ENCODE measurements at places on chromosomes 4 and X.
A peak's percentile ranks its signal among the peaks of the same experiment; 100 is the strongest.

GRCh38 chrX:19912-20571 lies 261.1 kb upstream of the PLCXD1 start:
- peak; percentile 0 for DNase-seq

DNA sequence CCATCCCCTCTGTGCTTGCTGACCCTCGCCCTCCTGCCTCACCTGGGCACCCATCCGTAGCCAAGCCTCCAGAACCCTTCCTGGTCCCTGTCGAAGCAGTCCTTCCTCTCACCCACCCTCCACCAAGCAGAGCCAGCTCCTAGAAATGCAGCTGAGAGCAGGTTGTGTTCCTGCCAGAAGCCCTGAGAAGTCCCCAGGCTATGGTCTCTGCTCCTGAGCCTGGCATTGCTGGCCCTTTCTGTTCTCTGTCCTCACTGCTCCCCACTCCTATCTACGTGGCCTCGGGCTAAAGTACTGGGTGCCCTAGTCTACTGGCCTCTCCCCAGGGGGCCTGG lies 2.1 kb upstream of the CPZ start:
- DNase-seq: no peak

DNA sequence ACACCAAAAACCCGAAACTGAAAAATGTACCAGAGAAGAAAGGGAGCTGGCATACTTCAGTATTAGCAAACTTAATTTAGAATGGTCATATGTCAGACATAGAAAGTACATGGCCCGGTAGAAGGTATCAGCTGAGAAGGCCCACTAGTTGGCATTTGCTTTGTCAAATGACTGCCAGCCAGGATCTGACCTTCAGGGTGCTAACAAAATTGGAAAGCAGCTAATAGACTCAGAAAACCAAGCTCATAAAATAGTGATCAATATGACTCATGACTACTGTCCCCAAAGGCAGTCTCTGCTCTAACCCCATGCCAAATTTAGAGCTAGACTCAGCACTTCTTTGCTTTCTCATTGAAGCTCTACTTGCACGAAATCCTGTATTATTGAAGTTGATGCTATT lies 342.7 kb downstream of the PDGFC start:
- no peak for DNase-seq

GRCh38 chr4:88791274-88791673 lies 93.6 kb upstream of the NAP1L5 start:
- peak; percentile 4 for DNase-seq

DNA sequence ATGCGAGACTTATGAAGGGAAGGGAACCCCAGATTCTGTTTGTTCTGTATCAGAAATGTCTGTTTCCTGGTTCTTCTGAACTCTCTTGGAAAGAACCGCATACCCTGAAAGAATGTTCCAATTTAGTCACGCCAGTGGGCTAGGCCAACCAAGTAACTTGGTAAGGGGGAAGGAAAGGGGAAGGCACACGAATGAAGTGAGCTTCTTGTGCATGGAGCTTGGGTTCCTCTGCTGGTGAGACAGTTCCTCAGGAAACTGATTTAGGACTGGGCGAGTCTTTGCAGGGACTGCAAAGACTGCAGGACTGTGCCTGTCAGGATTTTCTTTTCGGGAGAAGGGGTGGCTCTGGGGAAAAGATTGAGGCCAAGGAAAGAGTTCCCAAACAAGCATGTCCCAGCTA lies 35.6 kb downstream of the FRMPD3 start:
- no peak for DNase-seq

DNA sequence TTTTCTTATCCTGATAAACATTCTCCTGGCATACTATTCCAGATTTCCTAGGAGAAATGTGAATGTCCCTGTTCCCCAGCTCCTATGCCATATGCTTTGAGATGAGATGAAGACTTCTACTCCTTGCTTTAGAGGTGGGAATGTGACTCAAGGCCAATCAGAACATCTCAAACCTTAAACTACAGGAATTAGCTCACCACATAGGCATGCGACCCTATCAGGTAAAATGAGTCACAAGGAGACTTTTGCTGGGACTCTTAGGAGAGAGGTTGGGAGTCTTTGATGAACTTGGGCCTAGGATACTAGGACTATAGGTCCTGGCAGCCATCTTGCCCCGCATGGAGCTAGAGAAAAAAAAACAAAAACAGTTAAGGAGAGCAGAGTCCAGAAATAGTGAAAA lies 5.8 kb upstream of the USO1 start:
- DNase-seq: no peak

DNA sequence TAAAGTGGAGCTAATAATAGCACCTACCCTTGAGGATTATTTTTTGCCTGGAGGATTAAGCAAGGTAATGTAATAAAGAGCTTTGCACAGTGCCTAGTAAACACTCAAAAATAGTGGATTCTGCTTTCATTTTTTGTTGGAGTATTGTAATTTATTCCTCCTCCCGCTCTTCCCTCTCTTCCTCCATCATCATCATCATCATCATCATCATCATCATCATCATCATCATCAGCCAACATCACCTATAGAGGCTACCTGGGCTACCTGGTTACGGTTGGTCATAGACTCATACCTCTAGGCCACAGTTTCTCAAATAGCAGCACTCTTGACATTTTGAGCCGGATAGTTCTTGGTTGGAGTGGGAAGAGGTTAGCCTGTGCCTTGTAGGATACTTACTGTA lies 126.9 kb upstream of the TEX13A start:
- DNase-seq: no peak

- peak; percentile 5 for DNase-seq
Measured at GRCh38 chr4:41346306-41347061, 89.8 kb downstream of the UCHL1 start.

GRCh38 chr4:109156356-109156755 lies 146.1 kb downstream of the COL25A1 start:
- no peak for DNase-seq

- DNase-seq: peak; percentile 65
Measured at GRCh38 chr4:173346074-173346473, 11.9 kb upstream of the HMGB2 start.

DNA sequence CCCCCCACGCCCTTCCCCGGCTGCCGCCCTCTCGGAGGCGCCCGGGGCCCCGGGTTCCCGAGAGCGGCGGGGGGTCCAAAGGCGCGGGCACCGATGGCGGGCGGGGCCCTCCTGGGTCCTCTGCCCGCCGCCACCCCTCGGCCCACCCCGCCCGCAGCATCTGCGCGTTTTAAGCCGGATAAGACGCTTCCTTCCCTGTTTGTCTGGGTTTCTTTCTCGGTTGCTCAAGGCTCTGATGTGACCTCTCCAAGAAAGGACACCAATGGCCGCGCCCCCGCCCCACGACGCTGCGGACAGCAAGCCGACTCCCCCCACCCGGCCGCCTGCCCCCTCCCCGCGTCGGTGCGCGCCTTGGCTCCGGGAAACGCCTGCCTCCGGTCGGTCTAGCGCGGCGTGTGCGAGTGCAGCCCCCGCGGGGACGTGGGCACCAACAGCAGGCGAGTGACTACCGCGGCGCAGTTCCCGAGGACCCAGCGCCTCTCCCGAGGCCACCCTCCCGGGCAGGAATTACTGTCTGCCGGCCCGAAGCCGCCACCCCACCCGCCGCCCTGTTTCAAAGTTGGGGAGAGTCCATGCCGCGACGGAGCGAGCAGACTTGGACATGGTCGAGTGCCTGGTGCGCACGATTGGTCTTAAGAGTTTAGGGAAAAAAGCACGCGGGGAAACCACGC lies 21.1 kb upstream of the HMX1 start:
- no peak for DNase-seq

DNA sequence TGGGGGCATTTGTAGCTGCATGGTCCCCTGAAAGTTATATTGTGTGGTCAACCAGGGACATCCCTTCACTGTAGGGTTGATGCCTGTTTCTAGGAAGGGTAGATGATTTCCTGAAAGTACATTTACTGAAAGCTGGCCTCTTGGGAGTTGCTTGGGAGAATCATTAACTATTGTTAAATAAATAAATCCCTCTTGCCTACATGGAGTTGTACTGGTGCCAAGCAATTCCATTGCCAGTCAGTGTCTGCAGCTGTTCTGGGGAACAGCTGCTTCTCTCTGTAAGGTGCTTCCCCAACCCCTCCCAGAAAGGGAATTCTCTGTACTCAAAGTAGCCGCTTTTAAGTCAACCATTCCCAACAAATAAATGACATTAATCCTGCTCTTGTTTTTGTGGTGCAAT lies 51.1 kb downstream of the C4orf51 start:
- DNase-seq: peak; percentile 15

- no peak for DNase-seq
Measured at GRCh38 chr4:78722878-78723277, 53.3 kb upstream of the BMP2K start.
